Liver (tissue), 10 donors: ENCODE measurements at places on chromosomes 5 and 9. TPM values are rescaled to one million over a fixed set of nuclear protein-coding genes. Genes with fewer than 3 reads are reported as not detected.

Gene IL13
- polyA plus RNA-seq = not detected

Gene ANKRD18B
- polyA plus RNA-seq = 0.01 TPM

Gene GABRP
- polyA plus RNA-seq = 0.17 TPM

Gene TMEM215
- not detected for polyA plus RNA-seq

Gene RNF14
- polyA plus RNA-seq = 29.5 TPM

Gene TLX3
- not detected for polyA plus RNA-seq

Gene SLC34A1
- 0.33 TPM for polyA plus RNA-seq

Gene CDH12
- not detected for polyA plus RNA-seq

Gene TRAPPC13
- polyA plus RNA-seq = 6.8 TPM

Gene NR2F1
- polyA plus RNA-seq = 13.0 TPM

Gene ROR2
- 0.13 TPM for polyA plus RNA-seq

Gene F12
- 328 TPM for polyA plus RNA-seq

Gene GPX8
- 0.68 TPM for polyA plus RNA-seq

Gene NFIB
- 4.2 TPM for polyA plus RNA-seq

Gene CDKN2B
- 0.32 TPM for polyA plus RNA-seq

Gene BARHL1
- polyA plus RNA-seq = not detected
